ENCODE measurements at places on chromosomes 12 and 14.

- DNase-seq = no peak
Measured at GRCh38 chr12:64194333-64195149, 27.6 kb downstream of the KICS2 start.

- no peak for DNase-seq
Measured at GRCh38 chr14:32764131-32764530, 174.5 kb upstream of the NPAS3 start.

- no peak for DNase-seq
Measured at GRCh38 chr14:95250140-95250769, 69.5 kb downstream of the CLMN start.

DNA sequence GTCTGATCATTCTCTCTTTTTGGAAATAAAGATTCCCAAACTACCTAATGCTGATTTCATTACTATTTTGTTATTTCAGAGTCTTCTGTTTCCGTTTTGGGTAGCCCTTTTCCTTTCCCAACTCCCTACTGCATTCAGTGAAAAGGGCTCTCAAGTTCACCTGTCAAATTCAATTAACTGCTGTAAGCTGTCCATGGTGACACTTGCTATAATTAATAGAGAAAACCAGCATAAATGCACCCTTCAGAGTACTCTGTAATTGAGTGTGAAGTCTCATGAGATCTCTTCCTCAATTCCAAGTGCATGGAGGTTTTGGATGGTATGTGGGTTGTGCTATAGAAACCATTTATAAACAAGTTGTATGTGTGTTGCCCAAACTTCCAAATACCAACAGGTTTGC lies 187.2 kb downstream of the RPL10L start:
- DNase-seq = no peak

DNA sequence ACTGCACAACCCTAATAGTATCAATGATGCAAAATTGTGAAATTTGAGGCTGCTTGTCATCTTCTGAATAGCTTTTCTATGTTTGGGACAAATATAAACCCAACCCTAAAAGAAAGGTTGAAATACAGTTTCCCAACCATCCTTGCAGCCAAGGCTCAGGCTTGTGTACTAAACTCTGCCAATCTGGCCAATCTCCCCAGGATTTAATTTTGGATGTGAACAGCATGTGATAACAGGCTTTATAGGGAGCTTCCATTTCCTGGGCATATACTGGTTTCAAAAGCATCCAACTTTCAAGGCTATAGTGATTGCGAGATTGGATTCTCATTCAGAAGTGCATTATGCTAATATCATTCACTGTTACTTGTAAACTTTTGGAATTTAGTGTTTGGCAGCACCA lies 55.7 kb upstream of the MUCL1 start:
- DNase-seq = no peak

DNA sequence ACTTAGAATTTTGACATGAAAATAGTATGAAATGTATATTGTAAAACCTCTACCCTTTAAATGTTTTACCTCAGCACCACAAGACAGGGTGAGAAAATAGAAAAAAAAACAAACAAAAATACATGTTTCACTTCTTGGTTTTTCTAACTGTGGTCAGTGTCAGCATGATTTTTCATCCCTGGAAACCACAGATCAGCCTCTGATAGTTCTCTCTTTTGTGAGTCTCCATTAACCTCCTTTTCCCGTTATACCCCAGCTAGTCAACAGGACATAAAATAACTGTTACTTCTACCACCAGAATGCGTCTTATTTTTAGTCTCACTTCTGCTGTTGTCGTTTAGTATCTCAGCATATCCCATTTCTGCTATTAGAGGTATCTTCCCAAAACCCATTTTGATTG lies 48.3 kb upstream of the KCNMB4 start:
- DNase-seq = no peak

- DNase-seq = no peak
Measured at GRCh38 chr12:6620137-6620884, 13.1 kb upstream of the CHD4 start.

DNA sequence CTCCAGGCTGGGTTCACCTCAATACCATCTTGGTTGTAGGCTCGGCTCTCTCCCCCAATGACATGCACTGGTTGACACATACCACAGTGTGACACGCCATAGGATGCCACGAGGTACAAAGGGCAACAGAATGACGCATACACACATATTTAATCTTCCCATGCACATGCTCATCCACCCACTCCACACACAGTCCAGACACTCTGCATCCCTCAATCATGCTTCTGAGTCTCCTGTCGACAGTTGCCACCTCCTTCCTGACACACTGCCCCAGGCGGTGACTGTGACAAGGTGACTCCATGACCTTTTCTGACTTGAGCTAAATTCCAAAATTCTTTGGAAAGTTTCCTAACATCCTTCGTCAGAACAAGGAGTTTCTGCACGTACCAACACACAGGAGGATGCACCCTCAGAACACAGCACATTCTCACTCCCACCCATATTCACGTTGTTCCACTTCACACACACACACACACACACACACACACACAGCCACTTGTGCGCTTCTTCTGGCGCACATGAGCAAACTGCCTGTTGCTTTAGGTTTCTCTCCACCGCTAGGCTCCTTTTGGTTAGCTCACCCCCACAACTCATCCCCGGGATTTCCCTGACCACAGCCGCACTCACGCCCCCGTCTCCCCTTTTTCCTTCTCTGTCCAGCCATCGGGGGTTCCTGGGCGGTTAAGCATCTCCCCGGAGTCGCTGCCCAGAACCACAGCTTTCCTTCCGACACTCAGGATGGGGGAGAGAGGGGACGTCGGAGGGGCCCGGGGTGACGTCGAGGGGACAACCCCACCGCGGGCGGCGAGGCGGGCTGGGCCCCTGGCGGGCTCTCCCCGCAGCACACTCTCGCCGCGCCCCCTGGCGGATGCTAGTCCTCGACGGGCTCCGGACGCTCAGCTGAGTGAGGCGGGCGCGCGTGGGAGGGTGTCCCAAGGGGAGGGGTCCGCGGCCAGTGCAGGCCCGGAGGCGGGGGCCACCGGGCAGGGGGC lies 536 bp upstream of the WNT1 start:
- no peak for DNase-seq

All from T1000 (cell line).